Lower leg skin (tissue), 4 donors: ENCODE measurements at places on chromosomes 1 and 21.

- no peak for DNase-seq
Measured at GRCh38 chr1:232225336-232226131, 404.4 kb downstream of the SIPA1L2 start.

- no peak for DNase-seq
Measured at GRCh38 chr1:115796897-115797296, 28.4 kb upstream of the CASQ2 start.

GRCh38 chr1:169392406-169392805 is 24.4 kb downstream of the BLZF1 start:
- DNase-seq, result no peak

GRCh38 chr21:44613386-44614155 is 1.7 kb downstream of the KRTAP10-8 start:
- DNase-seq, result no peak
